NCI-H1417 treated with DMSO at 0.1 percent for 48 hours (cell line): ENCODE measurements at places on chromosomes 12 and 14.

- DNase-seq: no peak
Observed at GRCh38 chr12:27508736-27509431, 15.1 kb upstream of the PPFIBP1 start.

- no peak for DNase-seq
Observed at GRCh38 chr12:118830296-118830695, 151.0 kb upstream of the SRRM4 start.

DNA sequence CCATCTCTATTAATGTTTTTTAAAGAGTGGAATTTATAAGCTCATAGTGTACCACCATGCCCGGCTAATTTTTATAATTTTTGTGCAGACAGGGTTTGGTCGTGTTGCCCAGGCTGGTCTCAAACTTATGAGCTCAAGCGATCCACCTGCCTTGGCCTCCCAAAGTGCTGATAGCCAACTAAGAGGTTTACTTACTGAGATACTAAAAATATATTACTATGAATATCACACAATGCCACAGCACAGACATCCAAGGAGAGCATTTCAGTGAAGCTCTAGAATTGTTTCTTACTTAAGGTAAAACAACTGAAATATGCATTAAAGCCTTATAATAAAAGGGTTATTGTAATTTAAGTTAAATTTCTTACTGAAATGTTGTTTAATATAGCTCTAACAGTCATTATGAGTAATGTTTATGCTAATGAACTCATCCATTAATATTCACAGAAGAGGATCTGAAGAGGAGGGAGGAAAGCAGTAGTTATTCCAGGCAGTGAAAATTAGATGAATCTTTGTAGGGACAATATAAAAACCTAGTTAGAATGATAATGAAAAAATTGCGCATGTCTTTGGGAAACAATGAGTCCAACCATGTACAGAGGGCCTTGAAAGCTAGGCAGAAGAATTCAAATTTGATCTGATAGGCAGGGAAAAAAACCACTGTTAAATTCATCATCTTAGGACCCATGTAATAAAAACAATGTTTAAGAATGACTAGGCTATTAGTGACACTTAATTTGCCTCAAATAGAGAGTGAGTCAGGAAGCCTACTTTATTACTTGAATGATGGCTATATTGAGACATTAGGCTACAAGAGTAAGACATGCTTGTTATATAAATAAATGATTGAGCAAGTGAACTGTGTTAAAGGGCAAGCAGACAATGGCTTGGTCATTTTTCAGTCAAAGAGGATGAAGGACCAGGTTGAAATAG is 99.2 kb downstream of the SLC41A2 start:
- DNase-seq: no peak

GRCh38 chr12:10511756-10512355 is 6.2 kb downstream of the EIF2S3B start:
- no peak for DNase-seq

- DNase-seq: no peak
Observed at GRCh38 chr14:79663453-79663852, 547.9 kb downstream of the DIO2 start.

DNA sequence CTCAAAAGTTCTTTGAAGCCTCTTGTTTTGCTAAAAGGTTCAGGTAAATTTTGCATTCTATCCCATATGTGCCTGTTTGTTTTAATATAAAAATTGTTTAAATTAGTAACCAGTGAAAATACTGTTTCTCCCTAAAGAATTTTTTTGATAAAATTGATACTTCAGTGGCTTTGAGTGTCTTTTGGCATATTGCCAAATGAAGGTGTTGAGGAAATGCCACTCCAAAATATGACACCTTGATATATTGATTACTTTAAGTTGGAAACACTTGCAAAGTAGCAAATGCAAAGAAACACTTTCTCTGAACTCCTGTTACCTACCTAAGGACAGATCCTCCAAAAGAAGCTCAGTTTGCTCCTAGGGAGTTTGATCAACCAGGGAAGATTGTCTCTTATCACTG is 8.4 kb downstream of the STYX start:
- DNase-seq: no peak

- no peak for DNase-seq
Observed at GRCh38 chr14:75049731-75050201, 1.5 kb downstream of the MLH3 start.

- no peak for DNase-seq
Observed at GRCh38 chr14:80507292-80507869, 296.1 kb upstream of the DIO2 start.

DNA sequence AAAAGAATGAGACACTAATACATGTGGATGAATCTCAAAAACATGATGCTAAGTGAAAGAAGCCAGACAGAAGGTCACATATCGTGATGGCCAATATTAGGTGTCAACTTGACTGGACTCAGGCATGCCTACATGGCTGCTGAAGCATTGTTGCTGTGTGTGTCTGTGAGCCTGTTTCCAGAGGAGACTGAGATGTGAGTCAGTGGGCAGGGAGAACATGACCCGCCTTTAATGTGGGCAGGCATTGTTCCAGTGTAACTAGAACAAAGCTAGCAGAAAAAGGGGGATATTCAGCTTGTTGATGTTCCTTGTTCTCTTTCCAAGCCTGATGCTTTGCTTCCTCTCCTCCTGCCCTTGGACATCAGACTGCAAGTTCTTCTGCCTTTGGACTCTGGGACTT is 47.6 kb downstream of the DCAF5 start:
- DNase-seq: no peak

- DNase-seq: no peak
Observed at GRCh38 chr12:22083167-22083566, 37.1 kb downstream of the CMAS start.

GRCh38 chr14:96039633-96040311 is 610 bp downstream of the C14orf132 start:
- DNase-seq: peak; percentile 51

DNA sequence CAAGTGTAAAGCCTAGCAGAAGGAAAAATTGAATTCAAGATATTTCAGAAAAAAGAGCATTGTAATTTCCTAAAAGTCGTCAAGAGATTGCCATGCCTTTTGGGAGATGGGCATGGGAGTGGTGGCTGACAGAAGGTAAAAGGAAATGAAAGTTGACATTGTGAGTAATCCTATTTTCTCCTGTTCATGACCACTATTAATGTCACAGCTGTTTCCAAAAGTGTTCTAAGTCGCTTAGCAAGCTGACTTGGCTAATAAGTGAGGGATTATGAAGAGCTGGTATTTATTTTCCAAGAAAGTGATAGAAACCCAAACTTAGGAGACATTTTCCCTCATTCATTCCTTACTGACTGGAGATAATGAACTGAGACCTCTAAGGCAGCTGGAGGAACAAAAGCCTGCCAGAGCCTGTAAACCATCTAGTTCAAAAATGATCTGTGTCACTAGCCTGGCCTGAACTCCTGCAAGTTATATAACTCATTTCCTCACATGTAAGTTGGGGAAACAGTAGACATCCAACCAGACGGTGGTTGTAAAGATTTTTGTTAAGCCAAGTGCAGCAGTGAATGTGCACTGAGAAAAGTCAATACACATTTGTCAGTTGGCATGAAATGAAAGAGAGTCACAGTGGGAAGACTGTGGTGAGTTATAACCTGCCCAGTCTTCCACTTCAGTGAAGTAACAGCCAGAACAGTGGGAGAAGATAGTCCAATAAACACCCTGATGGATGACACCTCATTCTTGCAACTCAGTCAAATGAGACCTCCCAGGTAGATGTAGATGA is 75.8 kb downstream of the DIO2 start:
- no peak for DNase-seq

DNA sequence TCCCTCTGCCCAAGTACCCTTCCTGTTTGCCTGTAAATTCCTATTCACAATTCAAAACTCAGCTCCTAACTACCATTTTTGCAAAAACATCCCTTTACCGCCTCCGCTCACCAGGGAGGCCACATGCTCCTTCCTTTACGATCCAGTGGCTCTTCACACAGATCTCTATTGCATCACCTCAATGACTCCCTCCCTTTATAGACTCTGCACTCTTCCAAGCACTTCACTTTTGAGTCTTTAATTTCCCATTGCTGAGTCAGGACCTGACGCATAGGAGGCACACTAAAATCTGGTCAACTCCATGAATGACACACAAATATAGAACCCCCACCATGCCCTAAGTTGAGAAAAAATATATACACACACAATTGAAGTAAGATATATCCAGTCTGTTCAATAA is 45.9 kb downstream of the PPP1R13B start:
- DNase-seq: no peak

- DNase-seq: no peak
Observed at GRCh38 chr12:46522071-46522470, 149.5 kb upstream of the SLC38A2 start.

DNA sequence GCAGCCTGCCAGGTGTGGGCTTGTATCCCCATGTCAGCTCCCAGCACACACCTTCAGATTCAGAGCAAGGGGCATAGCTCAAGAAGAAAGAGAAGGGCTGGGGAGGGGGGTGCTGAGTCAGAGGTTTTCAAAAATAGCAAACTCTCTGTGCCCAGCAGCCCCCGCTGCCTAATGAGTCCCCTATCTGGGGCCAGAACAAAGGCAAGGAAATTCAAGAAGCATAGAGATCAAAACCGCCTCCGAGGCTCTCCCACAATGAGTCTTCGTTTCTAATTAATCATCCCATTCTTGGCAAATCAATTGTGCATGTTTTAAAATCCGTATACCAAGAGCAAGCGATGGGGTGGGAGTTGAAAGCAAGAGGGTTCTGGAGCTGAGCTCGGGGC is 19.5 kb upstream of the CMKLR1 start:
- no peak for DNase-seq

- no peak for DNase-seq
Observed at GRCh38 chr14:23437133-23438100, 2.0 kb upstream of the MYH7 start.

DNA sequence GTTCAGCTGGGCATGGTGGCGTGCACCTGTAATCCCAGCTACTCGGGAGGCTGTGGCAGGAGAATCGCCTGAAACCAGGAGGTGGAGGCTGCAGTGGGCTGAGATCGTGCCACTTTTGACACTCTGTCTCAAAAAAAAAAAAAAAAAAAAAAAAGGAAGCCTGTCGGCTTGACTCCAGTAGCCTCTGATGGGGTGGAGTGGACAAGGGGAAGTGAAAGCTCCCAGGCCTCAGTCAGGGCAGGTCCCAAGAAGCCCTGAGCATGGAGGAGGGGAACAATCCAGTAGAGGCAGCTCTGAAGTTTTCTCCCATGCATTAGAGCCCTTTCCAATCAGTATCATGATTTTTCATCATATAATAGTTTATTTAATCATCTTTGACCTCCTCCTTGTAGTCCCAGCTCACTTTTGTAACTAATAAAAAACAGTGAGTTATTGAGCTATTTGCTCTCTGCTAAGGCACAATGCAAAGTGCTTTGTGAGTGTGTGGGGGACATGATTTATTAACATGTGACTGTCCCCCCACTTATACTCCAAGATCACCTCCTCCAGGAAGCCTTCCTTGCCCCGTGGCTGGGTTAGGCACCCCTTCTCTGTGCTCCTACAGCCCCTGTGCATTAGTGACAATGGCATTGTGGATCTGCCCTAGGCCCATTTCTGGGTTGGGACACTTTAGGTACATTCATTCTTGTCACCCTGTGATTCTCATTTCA is 4.7 kb upstream of the SSH1 start:
- DNase-seq: no peak

- DNase-seq: no peak
Observed at GRCh38 chr12:21972055-21972454, 30.8 kb upstream of the ABCC9 start.

DNA sequence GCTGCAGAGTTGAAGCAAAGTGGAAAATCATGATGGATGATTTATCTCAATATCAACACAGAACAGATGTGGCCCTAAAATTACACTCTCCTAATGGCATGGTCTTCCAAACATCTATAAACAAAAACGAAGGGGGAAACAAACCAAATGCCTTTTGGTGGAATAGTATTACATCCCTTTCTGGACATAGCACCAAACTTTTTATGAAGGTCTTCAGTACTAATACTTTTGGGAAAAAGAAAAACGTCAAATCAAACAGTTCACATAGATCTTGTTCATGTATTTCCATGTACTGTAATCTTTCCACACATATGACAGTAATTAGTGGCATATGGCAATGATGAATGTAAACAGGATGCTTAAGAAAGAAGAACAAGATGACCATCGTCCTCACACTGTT is 22.9 kb upstream of the ANAPC7 start:
- DNase-seq: no peak
